Esophagus squamous epithelium (tissue), 5 donors: ENCODE measurements at places on chromosomes 4 and X. TPM values are rescaled to one million over a fixed set of nuclear protein-coding genes. Genes with fewer than 3 reads are reported as not detected.
A peak's percentile ranks its signal among the peaks of the same experiment; 100 is the strongest.

LAS1L gene
- total RNA-seq, result 24.6 TPM

SMIM10L2A gene
- 0.64 TPM for total RNA-seq

GRCh38 chr4:123232439-123232838, 164.2 kb upstream of the SPRY1 start:
- no peak for DNase-seq

GRCh38 chr4:8637456-8637984, 45.0 kb downstream of the CPZ start:
- no peak for DNase-seq

SHROOM3 gene
- 20.3 TPM for total RNA-seq

CCDC110 gene
- total RNA-seq, result 2.3 TPM

- no peak for DNase-seq
These were observed 171.4 kb downstream of the ASB9 start for GRCh38 chrX:15098505-15098904.

GPM6B gene
- total RNA-seq, result 5.3 TPM

DNA sequence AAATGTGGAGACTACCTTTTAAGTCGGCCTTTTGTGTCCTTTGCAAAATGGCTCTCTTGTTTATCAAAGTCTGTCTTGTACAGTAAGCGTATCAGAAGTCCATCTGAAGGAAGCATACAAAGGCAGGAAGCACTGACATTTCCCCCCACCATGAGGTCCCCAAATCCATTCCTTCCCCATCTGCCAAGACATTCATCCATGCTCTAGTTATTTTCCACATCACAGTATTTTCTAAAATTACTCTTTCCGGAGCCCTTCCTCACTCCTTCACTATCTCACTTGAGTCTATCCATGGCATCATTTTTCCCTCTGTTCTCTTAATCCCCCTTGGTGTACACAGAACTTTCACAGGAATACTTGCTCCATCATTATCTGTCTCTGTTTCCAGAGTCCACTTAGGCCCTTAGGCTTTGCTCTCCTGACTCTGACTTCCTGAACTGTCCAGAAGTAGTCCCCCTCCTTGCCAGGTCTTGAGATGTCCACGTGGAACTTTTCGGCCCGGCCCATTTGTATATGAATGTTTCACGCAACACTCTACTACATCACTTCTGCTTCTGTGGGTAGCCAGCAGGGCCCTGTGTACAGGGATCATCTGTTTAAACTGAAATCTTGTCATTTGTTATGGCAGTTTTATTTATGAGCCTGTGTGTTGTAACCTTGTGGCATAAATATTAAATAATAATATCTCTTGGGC, 2.1 kb downstream of the SEL1L3 start:
- DNase-seq, result peak; percentile 6

GRCh38 chrX:10212395-10212794, 55.6 kb downstream of the CLCN4 start:
- no peak for DNase-seq

DNA sequence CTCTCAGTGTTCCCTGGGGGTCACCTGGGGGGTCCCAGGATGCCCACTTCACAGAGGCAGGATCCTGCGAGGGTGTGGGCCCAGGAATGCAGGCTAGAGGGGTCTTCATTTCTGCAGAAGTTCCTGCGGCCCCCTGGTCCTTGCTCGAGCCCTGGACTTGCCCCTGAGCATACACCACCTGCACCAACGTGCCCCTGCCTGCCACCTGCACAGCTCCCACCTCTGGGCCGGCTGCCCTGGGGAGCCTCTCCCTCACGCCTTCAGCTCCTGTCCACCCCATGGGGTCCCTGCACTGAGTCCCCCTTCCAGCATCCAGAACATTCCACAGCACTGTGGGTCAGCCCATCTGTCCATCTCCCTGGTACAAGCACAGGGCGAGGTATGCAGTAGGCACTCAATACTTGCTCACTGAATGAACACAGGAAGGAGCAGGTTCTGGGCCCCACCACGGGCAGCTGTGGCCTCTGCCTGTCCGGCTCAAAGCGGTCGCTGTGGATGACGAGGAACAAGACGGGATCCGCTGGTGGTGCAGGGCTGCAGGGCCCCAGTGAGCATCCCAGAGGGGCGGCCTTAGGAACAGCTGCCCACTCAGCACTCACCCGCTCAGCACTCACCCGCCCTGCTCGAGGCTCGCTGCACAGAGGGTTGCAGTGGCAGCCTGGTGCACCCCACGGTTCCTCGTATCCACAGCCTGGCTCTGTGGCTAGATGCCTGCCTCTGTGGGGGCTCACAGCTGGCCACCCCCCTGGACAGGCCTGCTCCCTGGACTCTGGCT, 70.5 kb upstream of the MXD4 start:
- no peak for DNase-seq

FGFBP2 gene
- not detected for total RNA-seq

DNA sequence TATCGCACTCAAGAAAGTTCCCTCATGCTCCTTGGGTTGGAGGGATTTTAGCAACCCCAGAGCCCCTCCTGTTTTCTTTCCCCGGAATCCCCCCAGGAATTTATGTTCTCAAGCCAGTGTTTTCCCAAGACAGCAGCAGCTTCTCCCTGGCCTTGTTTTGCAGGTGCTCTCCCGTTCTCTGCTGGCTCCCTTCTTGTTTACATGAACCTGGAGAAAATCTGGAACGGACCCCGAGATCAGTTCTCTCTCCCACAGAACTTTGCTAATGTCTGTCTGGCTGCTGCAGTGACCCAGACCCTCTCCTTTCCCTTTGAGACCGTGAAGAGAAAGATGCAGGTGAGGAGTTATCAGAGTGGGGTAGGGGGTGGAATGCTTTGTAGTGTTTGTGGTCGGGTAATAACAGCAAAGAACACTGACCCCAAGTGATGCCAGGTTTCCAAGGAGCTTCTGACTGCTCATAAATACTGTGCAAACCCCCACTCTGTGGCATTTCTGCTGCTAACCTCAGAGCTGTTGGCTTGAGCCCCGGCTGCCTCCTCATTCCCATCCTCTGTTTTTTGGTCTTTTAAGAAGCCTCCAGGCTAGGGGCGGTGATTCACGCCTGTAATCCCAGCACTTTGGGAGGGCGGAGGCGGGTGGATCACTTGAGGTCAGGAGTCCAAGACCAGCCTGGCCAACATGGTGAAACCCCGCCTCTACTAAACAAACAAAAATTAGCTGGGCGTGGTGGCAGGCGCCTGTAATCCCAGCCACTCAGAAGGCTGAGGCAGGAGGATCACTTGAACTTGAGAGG, 11.1 kb downstream of the SLC25A43 start:
- peak; percentile 3 for DNase-seq

DNA sequence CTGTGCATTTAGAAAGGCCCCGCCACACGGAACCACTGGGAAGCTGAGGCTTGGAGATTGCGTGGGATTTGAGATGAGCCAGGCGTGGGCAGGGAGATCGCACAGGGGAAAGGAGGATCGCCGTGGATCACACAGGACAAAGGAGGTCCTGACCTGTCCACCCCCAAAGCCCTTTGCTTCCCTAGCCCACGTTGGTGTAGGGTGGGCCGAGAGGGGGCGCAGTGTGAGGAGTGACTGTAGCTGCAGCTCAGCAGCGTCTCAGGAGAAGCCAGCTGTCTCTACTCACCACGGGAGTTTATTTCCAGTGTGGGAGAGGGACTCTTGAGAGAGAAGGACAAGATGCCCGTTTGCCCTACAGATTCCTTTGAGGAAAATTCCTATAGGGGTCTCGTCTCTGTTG, 62.1 kb downstream of the TBL1X start:
- DNase-seq, result no peak

GRCh38 chr4:69836287-69836686, 23.7 kb downstream of the SULT1E1 start:
- DNase-seq, result no peak

VCX3A gene
- total RNA-seq, result not detected

DNA sequence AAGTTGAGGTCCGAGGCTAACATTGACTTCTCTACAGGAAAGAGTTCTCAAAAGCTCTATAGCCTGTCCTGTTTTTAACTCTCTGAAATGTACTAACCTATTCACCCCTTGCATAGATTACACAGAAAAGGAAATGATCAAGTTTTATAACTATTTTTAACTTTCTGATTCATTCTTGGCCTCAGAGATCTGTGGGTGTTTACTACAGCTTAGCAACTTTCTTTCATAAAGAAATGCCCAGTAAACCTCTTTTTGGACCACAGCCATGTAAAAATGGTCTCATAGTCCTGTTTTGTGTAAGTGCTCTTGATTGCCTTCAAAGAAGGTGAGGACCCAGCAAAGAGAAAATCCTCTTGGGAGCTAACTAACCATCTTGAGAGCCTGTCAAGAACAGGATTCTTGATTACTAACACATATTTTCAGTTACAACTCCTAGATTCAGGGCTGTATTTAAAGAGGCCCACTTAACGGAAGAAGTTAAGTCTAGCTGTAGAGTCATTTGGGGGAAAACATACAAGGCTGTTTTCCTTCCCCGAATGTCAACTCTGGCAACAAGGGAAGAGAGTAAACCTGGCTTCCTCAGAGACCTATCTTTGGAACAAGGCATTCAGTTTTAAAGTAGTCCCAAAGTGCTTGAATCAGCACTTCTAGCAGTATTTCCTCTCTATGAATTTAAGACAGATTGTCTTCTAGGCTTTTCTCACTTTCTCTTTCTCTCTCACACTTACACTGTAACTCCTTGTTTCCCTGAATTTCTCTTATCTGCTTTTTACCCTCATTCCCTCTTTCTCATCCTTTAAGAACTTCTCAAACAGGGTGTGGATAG, 78.2 kb downstream of the IL21 start:
- DNase-seq, result no peak

GRCh38 chr4:188552741-188553275, 413.6 kb downstream of the TRIML1 start:
- no peak for DNase-seq

- no peak for DNase-seq
These were observed 111.3 kb downstream of the SHROOM3 start for GRCh38 chr4:76546327-76546726.

GASK1B gene
- total RNA-seq, result 7.4 TPM

DNA sequence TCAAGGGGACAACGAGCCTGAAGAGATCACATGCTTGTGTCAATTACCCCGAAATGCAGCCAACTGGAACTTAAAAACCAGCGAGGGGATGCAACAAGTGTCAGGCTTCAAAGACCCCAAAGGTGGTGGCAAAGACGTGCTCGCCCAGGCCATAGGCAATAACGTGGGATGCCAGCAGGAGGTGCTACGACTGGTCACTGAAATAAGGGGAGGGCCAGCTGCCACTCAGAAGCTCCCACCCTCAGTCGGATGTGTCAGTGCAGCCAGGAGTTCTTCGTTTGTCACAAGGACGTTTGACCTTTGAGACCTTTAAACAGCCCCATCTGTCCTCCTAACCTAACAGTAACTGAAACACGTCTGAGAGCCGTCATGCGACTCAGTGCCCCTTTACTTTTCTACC, 556.8 kb upstream of the PCDH10 start:
- DNase-seq, result no peak

GRCh38 chr4:188573104-188573503, 433.9 kb downstream of the TRIML1 start:
- DNase-seq, result no peak

GRCh38 chr4:10243856-10244255, 127.3 kb upstream of the WDR1 start:
- DNase-seq, result no peak

- no peak for DNase-seq
These were observed 38.5 kb upstream of the KLF3 start for GRCh38 chr4:38625508-38625907.

- no peak for DNase-seq
These were observed 6.7 kb downstream of the DOCK11 start for GRCh38 chrX:118502161-118502789.

GRCh38 chr4:147735413-147736301, 3.8 kb downstream of the ARHGAP10 start:
- no peak for DNase-seq

DNA sequence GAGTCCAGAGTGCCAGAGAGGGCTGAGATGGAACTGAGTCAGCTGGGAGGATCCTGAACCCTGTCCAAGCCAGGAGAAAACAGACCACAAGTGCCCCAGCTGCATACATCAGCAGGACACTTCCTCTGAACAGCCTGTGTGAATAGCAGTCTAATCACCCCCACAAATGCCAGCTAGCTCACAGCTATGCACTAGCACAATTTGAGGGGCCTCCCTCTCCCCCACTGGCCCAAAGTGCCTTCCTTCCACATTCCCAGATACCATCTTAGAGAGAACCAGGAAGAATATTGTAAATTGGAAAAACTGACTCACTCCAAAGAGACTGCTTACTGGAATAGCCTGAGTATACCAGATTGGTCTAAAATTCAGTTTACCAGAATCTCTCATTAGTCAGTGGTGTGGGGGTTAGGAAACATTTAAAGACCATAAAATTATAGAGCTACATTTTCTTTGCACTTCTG, 292.6 kb upstream of the KLF3 start:
- no peak for DNase-seq

DNA sequence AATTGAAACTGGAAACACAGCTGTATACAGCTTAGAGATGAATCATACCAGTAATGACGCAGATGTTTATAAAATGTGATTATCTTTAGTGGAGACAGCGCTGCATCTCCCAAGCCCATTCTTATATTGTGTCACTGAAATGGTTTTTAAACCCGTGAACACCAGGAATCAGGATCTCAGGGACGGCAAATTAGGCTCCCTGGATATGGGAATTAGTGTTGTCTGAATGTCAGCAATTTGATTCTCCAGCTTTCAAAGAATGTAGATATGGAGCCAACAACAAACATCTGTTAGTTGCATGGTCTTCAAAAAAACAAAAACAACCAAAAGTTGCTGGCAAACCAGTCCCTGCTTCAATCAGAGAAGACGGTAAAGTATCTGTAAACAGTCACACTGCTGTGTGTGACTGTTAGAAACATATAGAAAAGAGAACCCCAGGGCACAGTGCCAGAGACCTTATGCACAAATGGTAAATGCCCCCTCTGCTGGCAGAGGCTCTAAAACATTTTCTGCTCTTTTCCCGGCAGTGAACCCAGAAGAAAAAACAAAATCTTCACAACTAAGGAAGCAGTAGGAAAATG, 351.9 kb upstream of the FTHL17 start:
- DNase-seq, result no peak

GRCh38 chr4:136768925-136769275, 763.4 kb downstream of the PCDH18 start:
- no peak for DNase-seq

- no peak for DNase-seq
These were observed 219.3 kb upstream of the JADE1 start for GRCh38 chr4:128590034-128590740.

- no peak for DNase-seq
These were observed 100.8 kb downstream of the MAML3 start for GRCh38 chr4:140053185-140053584.

DNA sequence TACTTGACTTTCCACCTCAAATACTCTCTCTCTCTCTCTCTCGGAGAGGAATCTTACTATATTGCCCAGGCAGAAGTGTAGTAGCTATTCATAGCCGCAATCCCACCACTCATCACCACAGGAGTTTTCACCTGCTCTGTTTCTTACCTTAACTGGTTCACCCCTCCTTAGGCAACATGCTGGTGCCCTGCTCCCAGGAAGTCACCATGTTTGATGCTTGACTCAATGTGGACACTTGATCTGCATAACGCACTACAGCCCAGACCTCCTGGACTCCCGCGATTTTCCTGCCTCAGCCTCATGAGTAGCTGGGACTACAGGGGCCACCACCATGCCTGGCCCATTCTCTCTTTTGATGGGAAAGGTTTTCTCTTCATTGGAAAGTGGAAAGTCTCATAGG, 271.8 kb downstream of the FBXW7 start:
- no peak for DNase-seq
